Germinal center (tissue), 1 donor: ENCODE measurements at places on chromosomes 3 and 15.

DNA sequence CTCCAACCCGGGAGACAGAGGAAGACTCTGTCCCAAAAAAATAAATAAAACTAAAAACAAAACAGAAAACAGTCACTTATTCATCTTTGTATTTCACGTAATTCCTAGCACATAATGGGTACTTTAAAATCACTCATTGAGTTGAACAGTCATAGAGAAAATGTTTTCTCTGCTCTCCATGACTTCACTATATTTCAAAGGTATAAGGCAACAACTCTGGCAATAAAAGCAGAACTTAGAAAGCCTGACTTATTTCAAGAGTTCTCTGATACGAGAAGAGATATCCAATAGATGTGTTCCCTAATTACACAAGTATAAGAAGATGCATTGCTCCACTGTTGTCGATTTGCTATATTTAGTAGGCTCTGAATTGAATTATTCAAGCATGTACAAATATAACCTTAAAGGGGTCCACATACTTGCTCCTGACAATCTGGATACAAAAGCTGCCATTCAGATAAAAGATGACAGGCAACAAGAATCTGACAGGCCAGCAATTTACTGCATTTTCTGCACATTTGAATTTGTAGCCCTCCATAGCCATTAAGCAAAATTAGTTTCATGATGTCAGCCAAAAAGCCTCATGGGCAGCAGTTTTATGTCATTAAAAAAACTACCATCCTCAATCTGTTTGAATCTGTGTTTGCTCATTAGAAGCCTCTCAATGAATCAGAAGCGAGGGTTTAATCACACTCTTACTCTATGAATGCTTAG is 47.9 kb downstream of the PEAK1 start:
- no peak for DNase-seq

GRCh38 chr3:45593708-45594601 is 596 bp upstream of the LIMD1 start:
- DNase-seq: peak; percentile 77

- DNase-seq: no peak
These were observed 230.2 kb downstream of the P3H2 start for GRCh38 chr3:189890496-189890895.

- DNase-seq: no peak
These were observed 2.0 kb upstream of the PFKFB4 start for GRCh38 chr3:48558493-48559134.

- peak; percentile 67 for DNase-seq
These were observed 12.9 kb downstream of the OCA2 start for GRCh38 chr15:28086175-28086703.
